GM23338 (cell line): ENCODE measurements at places on chromosomes 5 and 9.

DNA sequence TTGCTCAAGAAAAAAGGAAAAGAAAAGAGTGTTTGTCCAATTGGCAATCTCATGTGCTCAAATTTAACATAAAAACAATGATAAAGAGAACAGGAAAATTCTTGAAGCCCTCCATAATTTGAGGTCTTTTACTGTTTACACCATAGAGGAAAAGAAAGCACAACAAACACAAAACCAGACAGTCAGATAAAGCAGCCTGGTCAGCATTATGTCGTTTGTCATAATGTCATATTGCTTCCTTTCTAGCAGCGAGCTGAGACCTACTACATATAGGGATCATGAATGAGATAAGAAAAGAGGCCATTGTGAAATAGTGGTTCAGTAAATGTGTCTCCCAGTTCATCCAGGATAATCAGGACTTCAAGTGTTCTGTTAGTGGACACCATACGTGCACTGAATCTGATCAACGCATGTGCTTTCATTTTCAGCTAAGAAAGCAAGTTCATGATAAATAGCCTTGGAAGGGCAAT lies 64.7 kb upstream of the SELENOP start:
- no peak overlapping the region for H3K4me3 ChIP-seq
- no peaks in the 10 kb centered on the region for H3K4me1 ChIP-seq
- no peak for DNase-seq
- no peak overlapping the region for H3K27ac ChIP-seq
- no peaks in the 10 kb centered on the region for H3K36me3 ChIP-seq

DNA sequence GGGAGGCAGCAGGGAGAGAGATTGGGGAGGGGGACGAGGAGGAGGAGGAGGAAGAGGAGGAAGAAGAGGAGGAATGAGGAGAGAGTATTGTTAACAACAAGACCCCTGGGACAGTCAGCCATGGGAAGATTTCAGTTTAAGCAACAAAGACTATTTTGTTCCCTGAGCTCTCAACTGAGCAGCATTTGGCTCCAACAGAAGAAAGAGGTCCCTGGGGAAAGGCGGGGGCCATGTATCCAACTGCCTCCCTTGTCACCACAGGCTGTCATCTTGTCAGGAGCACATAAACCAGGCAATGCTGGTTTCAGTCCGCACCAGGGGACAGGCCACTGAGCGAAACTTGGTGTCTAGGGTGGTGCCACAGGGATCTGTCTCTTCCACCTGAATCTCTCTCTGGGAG lies 316.1 kb downstream of the TLE1 start:
- DNase-seq, result no peak
- no peak overlapping the region for H3K27ac ChIP-seq
- 0 out of 2 replicates have a peak, but pooled peaks cover 7% of the 10 kb centered on the region for H3K4me1 ChIP-seq
- H3K36me3 ChIP-seq, result no peaks in the 10 kb centered on the region

DNA sequence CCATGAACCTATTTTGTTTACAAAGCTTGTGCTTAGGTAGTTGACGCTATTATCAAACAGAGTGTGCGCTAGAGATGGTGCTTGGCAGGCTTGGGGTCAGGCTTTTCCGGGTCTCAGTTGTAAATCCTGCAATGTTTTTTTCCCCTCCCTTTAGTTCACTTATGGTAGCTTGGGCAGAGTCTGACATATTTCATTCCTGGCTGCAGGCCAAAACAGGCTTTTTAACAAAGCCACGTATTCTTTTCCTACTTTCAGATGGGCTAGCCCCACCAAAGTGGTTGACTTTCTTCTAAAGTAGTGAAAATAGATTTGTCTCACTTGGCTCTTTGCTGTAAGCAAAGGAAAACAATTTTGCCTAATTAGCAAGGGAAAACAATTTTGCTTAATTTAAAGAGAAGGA lies 58.0 kb upstream of the FBN2 start:
- H3K4me1 ChIP-seq, result 0 out of 2 replicates have a peak, but pooled peaks cover 6% of the 10 kb centered on the region
- H3K36me3 ChIP-seq, result no peaks in the 10 kb centered on the region
- no peak for DNase-seq
- H3K27ac ChIP-seq, result no peak overlapping the region
- H3K4me3 ChIP-seq, result no peak overlapping the region
- no peaks in the 10 kb centered on the region for H3K27me3 ChIP-seq

DNA sequence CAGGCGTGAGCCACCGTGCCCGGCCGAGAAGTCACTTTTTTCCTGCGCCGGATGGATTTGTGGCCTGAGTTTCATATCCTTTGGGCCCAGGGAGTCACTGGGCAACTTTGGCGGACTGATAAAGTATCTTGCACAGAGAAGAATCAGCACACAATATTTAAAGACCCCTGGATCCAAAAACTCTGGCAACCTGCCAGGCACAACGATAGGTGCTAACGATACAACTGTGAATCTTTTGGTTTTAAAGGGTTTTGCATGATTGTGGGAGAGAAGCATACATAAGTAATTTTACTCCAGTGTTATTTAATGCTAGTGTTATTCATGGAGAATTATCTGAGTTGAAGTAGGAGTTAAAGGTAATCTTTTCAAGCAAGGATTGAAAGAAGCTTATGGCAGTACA lies 85.3 kb downstream of the TAF11L14 start:
- no peaks in the 10 kb centered on the region for H3K27me3 ChIP-seq
- no peaks in the 10 kb centered on the region for H3K36me3 ChIP-seq
- H3K4me3 ChIP-seq, result no peak overlapping the region

GRCh38 chr9:5510360-5510931 lies at the start of gene PDCD1LG2:
Gene PDCD1LG2, plus strand, starts transcription at chr9:5510531. Its CDS starts 12,016 bp downstream, at chr9:5522547.
- DNase-seq, result no peak
- H3K27ac ChIP-seq, result no peak within 1 kb of the TSS
- 0 out of 2 replicates have a peak, but pooled peaks cover 3% of the 10 kb centered on the region for H3K36me3 ChIP-seq
- H3K27me3 ChIP-seq, result no peaks in the 10 kb centered on the region
- no peaks in the 10 kb centered on the region for H3K4me1 ChIP-seq

DNA sequence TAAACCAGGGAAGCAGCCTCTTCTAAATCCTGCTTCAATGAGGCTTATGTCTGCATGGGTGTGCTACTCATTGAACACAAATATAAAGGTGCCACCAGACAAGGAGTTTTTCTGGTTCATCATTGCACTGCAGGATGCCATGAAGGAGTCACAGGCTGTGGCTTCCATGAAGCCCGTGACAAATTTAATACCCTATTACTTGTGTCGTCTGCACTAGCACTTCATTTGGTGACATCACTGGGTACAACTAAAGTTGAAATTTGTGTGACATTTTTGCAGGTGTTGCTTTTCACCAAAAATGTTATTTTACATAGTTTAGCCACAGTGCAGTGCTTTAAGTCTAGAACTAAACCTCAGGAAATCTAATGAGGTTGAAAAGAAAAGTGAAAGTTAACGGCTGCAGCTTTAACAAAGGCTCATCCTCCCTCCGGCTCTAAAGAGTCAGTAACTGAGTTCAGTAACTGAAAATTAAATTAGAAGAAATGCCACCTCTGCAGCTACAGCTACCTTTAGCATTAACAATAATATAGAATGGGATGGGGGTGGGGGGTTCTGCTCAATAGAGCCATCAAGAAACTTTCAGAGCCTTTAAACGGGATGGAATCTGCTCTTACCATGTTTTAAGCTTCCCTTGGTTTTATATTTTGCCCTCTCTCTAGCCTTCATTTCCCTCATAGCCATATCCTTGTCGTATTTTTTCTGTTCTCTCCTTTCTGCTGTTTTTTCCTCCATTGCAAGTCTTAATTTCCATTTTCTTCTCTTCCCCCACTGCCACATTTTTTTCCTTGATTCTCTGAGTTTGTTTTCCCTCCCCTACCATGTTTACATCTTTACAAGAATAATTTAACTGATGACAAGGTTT lies 233.8 kb upstream of the TMEM161B start:
- no peak overlapping the region for H3K4me3 ChIP-seq
- H3K27ac ChIP-seq, result no peak overlapping the region

DNA sequence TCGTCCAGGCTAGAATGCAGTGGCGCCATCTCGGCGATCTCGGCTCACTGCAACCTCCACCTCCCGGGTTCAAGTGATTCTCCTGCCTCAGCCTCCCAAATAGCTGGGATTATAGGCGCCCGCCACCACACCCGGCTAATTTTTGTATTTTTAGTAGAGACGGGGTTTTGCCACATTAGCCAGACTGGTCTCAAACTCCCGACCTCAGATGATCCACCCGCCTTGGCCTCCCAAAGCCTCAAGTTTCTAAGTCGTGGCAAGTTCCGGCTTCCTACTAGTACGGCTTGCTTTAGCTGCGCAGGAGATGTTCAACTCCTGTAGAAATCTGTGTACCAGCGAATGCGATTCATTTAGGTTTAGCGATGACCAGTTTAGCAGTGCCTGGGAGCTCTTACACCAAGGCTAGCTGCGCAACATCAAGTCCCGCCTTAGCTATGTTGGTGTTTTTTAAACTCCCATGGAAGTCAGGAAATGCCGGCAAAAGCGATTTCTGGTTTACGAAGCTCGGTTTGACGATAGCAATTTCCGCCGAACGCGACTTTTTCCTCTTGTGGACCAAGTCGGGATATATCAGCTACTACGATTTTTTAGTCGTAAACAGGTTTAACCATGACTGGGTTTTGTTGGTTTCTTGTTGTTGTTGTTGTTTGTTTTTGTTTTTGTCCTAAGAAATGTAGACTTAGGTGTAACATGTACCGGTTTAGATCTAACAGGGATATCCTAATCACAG lies 46.4 kb downstream of the ANXA2R start:
- peaks cover 14% of the 10 kb centered on the region; the same call in 1 of the 2 replicates for H3K4me1 ChIP-seq
- no peaks in the 10 kb centered on the region; the same call in 1 of the 2 replicates for H3K36me3 ChIP-seq
- peak overlapping the region; percentile 30; the same call in 1 of the 2 replicates for H3K4me3 ChIP-seq

DNA sequence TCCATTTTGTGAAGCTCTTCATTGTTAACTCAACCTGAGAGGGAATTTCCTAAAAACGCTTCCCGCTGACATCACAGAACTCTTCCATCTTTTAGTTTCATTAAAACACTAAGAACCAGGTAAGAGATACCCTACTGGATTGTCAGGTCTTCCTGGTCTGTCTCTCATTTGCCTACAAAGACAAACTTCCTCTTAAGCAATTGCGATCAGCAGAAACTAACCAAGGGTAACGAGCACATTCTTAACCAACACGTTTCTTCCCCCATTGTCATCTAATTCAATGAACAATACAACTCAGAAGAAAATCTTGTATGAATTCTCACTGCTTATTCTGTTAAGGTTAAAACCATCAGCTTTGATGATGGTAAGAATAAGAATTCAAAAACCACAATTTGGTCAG lies 6.6 kb downstream of the FBXW11 start:
- DNase-seq, result peak; percentile 60
- peak overlapping the region; percentile 7; the same call in 1 of the 2 replicates for H3K27ac ChIP-seq
- H3K36me3 ChIP-seq, result no peaks in the 10 kb centered on the region
- H3K4me1 ChIP-seq, result peaks cover 89% of the 10 kb centered on the region

- DNase-seq, result no peak
- H3K36me3 ChIP-seq, result peaks cover 10% of the 10 kb centered on the region
- no peaks in the 10 kb centered on the region for H3K27me3 ChIP-seq
Observed at GRCh38 chr5:142726188-142726731, 40.4 kb upstream of the FGF1 start.

GRCh38 chr5:136055612-136056309 lies 27.0 kb downstream of the TGFBI start:
- H3K4me1 ChIP-seq, result peaks cover 8% of the 10 kb centered on the region
- no peaks in the 10 kb centered on the region for H3K27me3 ChIP-seq
- H3K36me3 ChIP-seq, result no peaks in the 10 kb centered on the region; the same call in 1 of the 2 replicates
- DNase-seq, result no peak
- no peak overlapping the region for H3K27ac ChIP-seq
- no peak overlapping the region for H3K4me3 ChIP-seq

DNA sequence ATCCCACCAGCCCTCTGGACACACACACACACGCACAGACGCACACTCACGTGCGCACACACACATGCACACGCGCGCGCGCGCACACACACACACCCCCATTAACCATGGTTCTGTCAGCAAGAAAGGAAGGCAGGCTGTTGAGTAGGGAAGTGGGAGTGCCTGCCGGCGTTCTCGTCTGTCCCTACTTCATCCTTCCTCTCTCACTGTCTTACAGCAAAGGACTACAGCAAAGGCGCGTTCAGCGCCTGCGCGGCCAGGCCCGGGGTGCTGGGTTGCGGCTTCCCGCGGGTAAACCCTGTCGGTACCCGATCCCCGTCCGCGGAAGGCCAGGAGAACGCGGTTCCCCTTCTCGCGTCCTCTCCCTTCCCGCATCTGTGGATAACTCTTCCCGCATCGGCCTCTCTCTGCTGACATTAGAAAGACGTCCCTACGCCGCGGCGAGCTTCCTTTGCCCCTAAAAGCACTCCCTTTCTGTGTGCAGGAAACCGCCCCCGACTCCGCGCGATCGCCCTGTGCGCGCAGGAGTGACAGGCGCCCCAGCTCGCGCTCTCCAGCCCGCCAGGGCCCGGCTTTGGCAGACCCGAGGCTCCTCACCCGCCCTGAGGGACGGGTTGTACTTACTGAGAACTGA lies 219.2 kb downstream of the AGTPBP1 start:
- peaks cover 34% of the 10 kb centered on the region for H3K27me3 ChIP-seq
- H3K27ac ChIP-seq, result no peak overlapping the region
- peak overlapping the region; percentile 80 for H3K4me3 ChIP-seq
- H3K4me1 ChIP-seq, result no peaks in the 10 kb centered on the region

DNA sequence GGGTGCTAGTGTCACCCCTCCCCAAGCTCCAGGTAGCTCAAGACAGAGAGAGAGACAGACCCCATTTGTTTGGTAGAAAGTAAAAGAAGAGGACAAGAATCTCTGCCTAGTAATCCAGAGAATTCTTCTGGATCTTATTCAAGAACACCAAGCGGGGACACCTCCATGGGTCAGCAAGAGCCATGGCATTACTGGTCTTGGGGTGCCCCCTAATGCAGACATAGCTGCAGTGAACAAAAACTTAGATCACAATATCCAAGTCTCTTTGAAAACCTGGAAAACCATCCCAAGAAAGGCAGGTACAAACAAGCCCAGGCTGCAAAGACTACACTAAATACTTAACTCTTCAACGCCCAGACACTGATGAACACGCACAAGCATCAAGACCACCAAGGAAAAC lies 29.9 kb upstream of the PDE4D start:
- H3K4me1 ChIP-seq, result peaks cover 6% of the 10 kb centered on the region
- peak; percentile 48 for DNase-seq
- H3K27ac ChIP-seq, result no peak overlapping the region
- no peaks in the 10 kb centered on the region for H3K27me3 ChIP-seq
- H3K36me3 ChIP-seq, result no peaks in the 10 kb centered on the region

GRCh38 chr5:37777432-37778130 lies 62.3 kb downstream of the GDNF start:
- H3K27me3 ChIP-seq, result no peaks in the 10 kb centered on the region
- no peaks in the 10 kb centered on the region for H3K36me3 ChIP-seq
- no peak overlapping the region for H3K27ac ChIP-seq
- no peak overlapping the region for H3K4me3 ChIP-seq

- no peak overlapping the region for H3K4me3 ChIP-seq
- peak; percentile 24 for DNase-seq
- peak overlapping the region; percentile 1; the same call in 1 of the 2 replicates for H3K27ac ChIP-seq
- H3K27me3 ChIP-seq, result no peaks in the 10 kb centered on the region
- H3K36me3 ChIP-seq, result no peaks in the 10 kb centered on the region
Observed at GRCh38 chr5:173139631-173140030, 4.7 kb upstream of the BNIP1 start.

GRCh38 chr9:91187965-91188344 lies 173.8 kb downstream of the AUH start:
- no peak overlapping the region for H3K4me3 ChIP-seq

GRCh38 chr5:176424181-176424580 lies 7.8 kb upstream of the CLTB start:
- H3K27ac ChIP-seq, result no peak overlapping the region
- H3K36me3 ChIP-seq, result 0 out of 2 replicates have a peak, but pooled peaks cover 3% of the 10 kb centered on the region
- H3K4me3 ChIP-seq, result no peak overlapping the region
- DNase-seq, result no peak
- no peaks in the 10 kb centered on the region for H3K4me1 ChIP-seq
- no peaks in the 10 kb centered on the region for H3K27me3 ChIP-seq

- H3K27me3 ChIP-seq, result no peaks in the 10 kb centered on the region
- no peak for DNase-seq
- no peak overlapping the region for H3K27ac ChIP-seq
- peaks cover 20% of the 10 kb centered on the region for H3K4me1 ChIP-seq
- no peak overlapping the region for H3K4me3 ChIP-seq
- no peaks in the 10 kb centered on the region for H3K36me3 ChIP-seq
Observed at GRCh38 chr9:81534138-81534875, 155.0 kb downstream of the TLE1 start.
